ENCODE measurements at places on chromosomes 16 and 17. TPM values are rescaled to one million over a fixed set of nuclear protein-coding genes. Genes with fewer than 3 reads are reported as not detected.

DNA sequence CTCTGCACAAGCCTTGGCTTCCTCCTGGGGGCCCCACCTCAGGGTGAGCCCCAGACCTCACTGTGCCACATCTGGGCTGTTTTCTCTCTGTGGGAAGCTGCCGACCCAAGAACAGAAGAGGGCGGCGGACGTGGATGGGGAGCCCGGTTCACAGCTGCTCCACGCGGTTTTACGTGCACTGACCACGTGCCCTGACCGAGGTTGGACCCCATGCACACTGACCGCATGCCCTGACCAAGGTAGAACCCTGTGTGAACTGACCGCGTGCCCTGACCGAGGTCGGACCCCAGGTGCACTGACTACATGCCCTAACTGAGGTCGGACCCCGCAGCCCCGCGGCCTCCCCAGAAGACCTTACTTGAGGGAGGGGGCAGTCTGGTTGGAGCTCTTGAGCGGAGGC lies 19.6 kb downstream of the CEP131 start:
- no peak overlapping the region for H3K4me3 ChIP-seq
- H3K36me3 ChIP-seq = no peaks in the 10 kb centered on the region
- no peak overlapping the region for H3K27ac ChIP-seq
- no peaks in the 10 kb centered on the region for H3K27me3 ChIP-seq
- no peak for DNase-seq
- no peaks in the 10 kb centered on the region for H3K4me1 ChIP-seq

DNA sequence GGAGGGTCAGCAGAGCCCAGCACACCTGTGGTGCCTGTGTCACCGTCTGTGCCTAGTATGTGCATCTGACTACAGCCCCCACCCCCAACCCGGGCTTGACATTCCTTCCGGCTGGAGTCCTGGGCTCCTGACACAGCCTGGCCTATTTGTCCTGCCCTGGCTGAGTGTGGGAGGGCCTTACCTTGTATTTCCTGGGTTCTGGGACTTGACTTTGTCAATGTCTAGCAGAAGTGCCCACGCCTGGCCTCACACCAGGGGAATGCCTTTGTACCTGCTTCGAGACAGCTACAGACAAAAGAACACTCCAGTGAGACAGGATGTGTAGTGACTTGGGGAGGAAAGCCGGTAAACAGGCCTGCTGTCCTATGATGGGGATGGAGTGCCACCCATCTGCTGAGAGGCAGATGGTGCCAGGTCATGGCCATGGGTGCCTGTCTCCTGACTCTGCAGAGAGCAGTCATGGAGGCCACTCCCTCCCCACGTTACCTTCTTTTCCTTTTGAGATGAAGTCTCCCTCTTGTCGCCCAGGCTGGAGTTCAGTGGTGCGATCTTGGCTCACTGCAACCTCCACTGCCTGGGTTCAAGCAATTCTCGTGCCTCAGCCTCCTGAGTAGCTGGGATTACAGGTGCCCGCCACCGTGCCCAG lies 42.8 kb downstream of the TNFRSF13B start:
- H3K27ac ChIP-seq = no peak overlapping the region
- no peak for DNase-seq
- no peak overlapping the region for H3K4me3 ChIP-seq
- H3K27me3 ChIP-seq = no peaks in the 10 kb centered on the region
- H3K4me1 ChIP-seq = no peaks in the 10 kb centered on the region

The RND2 gene
- total RNA-seq = 2.5 TPM

The TPSD1 gene
- 0.69 TPM for total RNA-seq

The CD300LB gene
- total RNA-seq = 0.69 TPM
